ENCODE measurements at places on chromosomes 16 and 17.

- DNase-seq = no peak
Measured at GRCh38 chr17:1495265-1495989, 2.9 kb upstream of the MYO1C start.

GRCh38 chr17:13750816-13751793 lies 149.4 kb upstream of the HS3ST3A1 start:
- DNase-seq = no peak

GRCh38 chr16:53632526-53632925 lies 71.1 kb downstream of the RPGRIP1L start:
- DNase-seq = no peak

- DNase-seq = no peak
Measured at GRCh38 chr16:3075523-3075915, 10.1 kb downstream of the IL32 start.

GRCh38 chr17:1979182-1979985 lies 45.8 kb downstream of the RTN4RL1 start:
- DNase-seq = no peak

DNA sequence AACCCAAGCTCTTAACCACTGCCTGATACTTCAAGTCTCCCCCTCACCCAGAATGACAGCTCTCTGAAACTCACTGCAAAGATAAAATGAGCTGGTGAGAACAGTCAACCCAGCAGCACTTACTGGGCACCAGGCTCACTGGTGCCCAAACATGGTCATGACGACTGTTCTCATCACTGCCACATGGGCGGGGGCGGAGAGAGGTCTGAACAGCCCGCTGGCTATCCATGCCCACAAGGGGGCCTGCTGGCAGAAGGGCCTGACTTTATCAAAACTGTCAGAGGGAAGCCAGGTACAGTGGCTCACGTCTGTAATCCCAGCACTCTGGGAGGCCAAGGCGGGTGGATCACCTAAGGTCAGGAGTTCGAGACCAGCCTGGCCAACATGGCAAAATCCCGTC lies 4.0 kb downstream of the MYBBP1A start:
- DNase-seq = peak; percentile 52

GRCh38 chr16:55487048-55487803 lies 8.2 kb downstream of the MMP2 start:
- DNase-seq = no peak

GRCh38 chr17:44899074-44899782 lies at the start of gene EFTUD2:
Gene EFTUD2, minus strand, starts transcription at chr17:44899445. Its CDS starts 4,924 bp downstream, at chr17:44894521.
- DNase-seq = peak; percentile 89

DNA sequence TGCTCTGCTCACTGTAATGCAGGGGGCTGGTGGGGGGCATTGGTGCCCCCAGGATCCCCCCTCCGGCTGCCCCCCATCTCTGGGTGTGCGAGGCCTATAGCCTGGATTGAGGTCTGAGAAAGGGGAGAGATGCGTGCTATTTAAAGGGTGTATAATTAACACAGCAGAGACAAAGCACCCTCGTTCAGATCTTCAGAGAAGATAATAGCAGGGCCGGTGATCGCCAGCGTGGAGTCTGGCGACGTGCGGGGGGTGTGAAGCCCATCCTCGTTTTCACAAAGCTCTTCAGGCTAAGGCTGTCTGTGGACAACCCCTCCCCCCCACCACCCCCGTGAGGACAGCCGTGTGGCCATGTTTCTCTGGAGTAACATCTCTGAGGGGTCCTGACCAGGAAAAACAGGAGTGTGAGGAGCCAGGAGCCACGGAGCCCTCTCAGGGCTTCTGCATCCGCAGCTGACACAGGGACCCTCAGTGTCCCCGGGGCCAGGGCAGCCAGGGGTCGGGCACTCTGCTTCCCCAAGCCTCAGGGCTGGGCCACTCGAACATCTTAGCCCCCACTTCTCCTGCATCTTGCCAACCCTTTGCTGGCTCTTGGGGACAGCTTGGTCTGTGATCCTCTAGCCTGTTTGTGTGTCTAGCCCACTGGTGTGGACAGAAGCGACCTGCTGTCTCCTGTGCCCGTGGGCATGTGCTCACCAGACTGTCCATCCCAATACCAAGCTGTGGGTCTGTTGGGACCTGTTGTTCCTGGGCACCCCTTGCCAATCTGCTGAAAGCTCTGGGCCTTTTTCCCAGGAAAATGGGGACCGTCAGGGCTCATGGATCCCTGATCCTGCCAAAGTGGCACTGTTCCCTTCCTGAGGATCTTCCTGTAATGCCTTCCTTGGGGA lies 58.9 kb downstream of the BAIAP2 start:
- no peak for DNase-seq

GRCh38 chr17:67050471-67051154 lies 6.3 kb downstream of the CACNG1 start:
- no peak for DNase-seq

Data from hematopoietic multipotent progenitor cell treated with erythropoietin and hydrocortisone succinate and interleukin-3 and kit ligand, for 8 days (in vitro differentiated cells).